ENCODE measurements at places on chromosomes 2 and 18.

- no peaks in the 10 kb centered on the region for H3K4me1 ChIP-seq
- no peaks in the 10 kb centered on the region for H3K36me3 ChIP-seq
- no peak for DNase-seq
- no peak overlapping the region for H3K27ac ChIP-seq
Measured at GRCh38 chr18:61203151-61203550, 130.1 kb upstream of the CDH20 start.

DNA sequence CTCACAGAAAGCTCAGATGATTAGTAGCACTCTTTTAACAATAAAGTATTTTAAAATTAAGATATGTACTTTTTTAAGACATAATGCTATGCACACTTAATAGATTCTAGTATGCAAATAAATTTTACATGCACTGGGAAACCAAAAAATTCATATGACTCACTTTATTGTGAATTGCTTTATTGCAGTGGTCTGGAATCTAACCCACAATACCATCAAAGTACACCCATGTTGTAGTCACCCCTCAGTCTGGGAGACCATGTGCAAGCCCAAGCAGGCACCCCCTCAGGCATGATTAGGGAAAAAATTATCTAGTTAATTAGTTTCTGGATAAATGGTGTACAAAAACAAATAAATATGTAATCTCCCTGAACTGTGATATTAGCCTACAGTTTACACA, 649.0 kb upstream of the HS6ST1 start:
- no peaks in the 10 kb centered on the region for H3K36me3 ChIP-seq
- H3K4me1 ChIP-seq: no peaks in the 10 kb centered on the region
- no peak overlapping the region for H3K4me3 ChIP-seq
- H3K27ac ChIP-seq: no peak overlapping the region
- DNase-seq: no peak

DNA sequence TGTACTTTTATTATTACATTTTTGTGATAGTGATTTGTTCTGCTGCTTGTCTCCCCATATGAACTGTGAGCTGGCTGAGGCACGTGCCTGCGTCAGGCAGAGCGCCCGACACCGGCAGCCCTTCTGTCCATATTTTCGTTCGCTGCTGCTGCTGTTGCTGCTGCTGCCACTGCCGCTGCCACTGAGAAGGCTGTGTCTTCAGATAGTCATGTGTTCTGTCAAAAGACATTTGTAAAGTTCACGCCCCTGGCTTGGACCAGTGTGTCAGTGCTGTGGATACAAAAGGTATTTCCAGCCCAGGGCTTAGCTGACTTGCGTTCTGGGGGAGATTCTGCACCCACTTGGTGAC, 47.0 kb downstream of the TWIST2 start:
- no peak overlapping the region for H3K27ac ChIP-seq
- no peaks in the 10 kb centered on the region for H3K36me3 ChIP-seq
- peaks cover 4% of the 10 kb centered on the region for H3K27me3 ChIP-seq
- no peak overlapping the region for H3K4me3 ChIP-seq
- no peak for DNase-seq

GRCh38 chr2:146634230-146635097, 1210.4 kb upstream of the ACVR2A start:
- no peaks in the 10 kb centered on the region for H3K36me3 ChIP-seq
- H3K27me3 ChIP-seq: no peaks in the 10 kb centered on the region
- DNase-seq: no peak
- no peaks in the 10 kb centered on the region for H3K4me1 ChIP-seq
- H3K27ac ChIP-seq: no peak overlapping the region

DNA sequence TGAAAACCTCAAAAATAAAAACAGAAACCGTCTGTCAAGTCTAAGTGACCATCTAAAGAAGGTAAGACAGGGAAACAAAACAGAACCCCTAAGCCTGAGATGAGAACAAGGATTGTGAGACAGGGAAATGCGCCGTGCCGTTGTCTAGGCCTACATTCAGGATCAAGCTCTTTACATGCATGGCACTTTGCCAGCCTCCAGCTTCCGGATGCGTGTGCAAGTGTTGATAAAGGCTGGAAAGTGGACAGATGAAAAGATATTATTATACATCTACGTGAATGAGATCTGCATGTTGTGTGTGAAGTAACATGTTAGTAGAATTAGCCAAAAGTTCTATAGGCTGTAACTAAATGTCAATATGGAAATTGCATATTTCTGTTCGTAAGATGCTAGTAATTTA, 28.6 kb upstream of the TMEM87B start:
- no peak overlapping the region for H3K27ac ChIP-seq
- no peaks in the 10 kb centered on the region for H3K27me3 ChIP-seq
- peaks cover 3% of the 10 kb centered on the region for H3K4me1 ChIP-seq

DNA sequence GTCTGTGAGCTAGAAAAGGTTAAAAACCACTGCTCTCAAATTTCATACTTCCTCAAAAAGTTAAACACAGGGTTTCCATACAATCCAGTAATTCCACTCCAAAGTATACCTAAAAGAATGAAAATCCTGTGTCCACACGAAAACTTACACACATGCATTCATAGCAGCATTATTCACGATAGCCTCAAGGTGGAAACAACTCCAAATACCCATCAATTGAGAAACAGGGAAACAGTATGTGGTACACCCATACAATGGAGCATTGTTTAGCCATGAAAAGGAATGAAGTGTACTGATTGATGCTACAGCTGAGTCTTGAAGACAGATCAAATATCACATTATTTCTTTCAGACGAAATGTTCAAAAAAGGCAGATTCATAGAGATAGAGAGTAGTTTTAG, 36.7 kb downstream of the UXS1 start:
- peaks cover 11% of the 10 kb centered on the region for H3K36me3 ChIP-seq
- H3K4me1 ChIP-seq: peaks cover 44% of the 10 kb centered on the region

GRCh38 chr2:115290478-115290877, 848.0 kb downstream of the DPP10 start:
- no peak for DNase-seq
- no peak overlapping the region for H3K4me3 ChIP-seq
- no peak overlapping the region for H3K27ac ChIP-seq

- no peak overlapping the region for H3K4me3 ChIP-seq
- no peak overlapping the region for H3K27ac ChIP-seq
- peaks cover 17% of the 10 kb centered on the region for H3K4me1 ChIP-seq
- no peaks in the 10 kb centered on the region for H3K27me3 ChIP-seq
Measured at GRCh38 chr2:199596549-199596948, 138.8 kb upstream of the SATB2 start.

DNA sequence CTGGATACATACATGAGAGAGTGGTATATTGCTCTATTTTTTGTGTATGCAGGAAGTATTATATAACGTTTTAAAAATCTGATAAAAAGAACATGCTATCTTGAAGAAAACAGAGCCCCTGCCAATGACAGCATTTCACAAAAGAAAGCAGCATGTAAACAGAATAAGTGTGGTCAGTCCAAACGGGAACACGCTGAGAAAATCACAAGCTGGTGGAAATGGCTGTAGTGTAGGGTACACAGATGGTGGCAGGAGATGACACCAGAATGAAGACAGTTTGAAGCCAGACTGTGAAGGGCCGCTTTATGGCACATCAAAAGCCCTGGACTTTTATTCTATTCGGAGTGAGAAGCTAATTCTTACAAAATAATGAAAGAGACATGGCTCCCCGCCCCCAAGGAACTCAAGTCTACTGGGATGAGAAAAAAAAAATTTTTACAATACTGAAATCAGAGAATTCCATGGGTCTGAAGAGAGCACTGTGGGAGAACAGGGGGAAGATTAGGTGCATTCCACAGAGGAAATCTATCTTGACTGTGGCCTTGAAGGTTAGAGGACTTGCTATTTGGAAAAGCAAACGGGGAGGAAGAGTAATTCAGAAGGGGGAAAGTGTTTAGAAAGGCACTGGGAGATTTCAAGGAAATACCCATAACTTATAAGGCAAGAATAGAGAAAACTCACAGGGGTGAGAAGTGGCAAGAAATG, 217.7 kb upstream of the SMAD7 start:
- peak; percentile 67 for DNase-seq
- peaks cover 6% of the 10 kb centered on the region for H3K36me3 ChIP-seq
- H3K27ac ChIP-seq: no peak overlapping the region
- H3K27me3 ChIP-seq: no peaks in the 10 kb centered on the region

DNA sequence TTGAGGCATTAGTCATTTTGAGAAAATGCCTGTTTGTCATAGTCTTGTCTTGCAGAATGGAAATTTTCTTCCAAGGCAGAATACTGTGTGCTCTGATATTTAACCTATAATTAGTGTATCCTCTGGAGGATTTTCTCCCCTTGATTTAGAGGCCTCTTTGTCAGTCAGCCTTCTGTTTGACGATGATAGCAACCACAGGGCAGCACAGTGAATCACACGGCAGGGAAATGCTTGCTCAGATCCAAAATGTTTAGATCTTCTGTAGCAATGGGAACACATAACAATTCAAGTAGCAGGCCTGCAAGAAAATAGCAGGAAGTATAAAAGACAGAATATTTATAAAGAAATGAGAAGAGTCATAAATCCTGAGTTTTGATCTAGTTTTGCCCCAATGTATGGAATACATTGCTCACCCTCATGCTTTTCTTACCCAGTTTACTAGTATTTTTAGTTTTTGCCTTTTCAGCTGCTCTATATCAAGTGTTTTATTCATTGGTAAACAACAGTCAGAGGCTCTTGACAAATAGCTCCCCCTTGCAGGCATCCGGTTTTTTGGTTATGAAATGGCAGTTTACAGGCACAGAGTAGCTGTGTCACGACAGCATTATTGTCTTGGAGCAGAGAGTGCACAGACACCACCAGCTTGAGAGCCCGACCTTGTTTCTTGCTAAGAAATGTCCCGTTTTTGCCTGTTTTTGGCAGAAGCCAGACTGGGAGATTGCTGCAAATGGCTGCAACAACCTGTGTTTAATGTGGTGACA, 185.1 kb downstream of the MYO3B start:
- peak overlapping the region; percentile 75 for H3K27ac ChIP-seq
- H3K36me3 ChIP-seq: no peaks in the 10 kb centered on the region
- H3K27me3 ChIP-seq: no peaks in the 10 kb centered on the region
- H3K4me3 ChIP-seq: no peak overlapping the region

GRCh38 chr2:156456616-156457015, 20.4 kb downstream of the GPD2 start:
- no peak overlapping the region for H3K27ac ChIP-seq
- DNase-seq: no peak
- no peaks in the 10 kb centered on the region for H3K27me3 ChIP-seq
- H3K4me3 ChIP-seq: no peak overlapping the region
- H3K36me3 ChIP-seq: no peaks in the 10 kb centered on the region

DNA sequence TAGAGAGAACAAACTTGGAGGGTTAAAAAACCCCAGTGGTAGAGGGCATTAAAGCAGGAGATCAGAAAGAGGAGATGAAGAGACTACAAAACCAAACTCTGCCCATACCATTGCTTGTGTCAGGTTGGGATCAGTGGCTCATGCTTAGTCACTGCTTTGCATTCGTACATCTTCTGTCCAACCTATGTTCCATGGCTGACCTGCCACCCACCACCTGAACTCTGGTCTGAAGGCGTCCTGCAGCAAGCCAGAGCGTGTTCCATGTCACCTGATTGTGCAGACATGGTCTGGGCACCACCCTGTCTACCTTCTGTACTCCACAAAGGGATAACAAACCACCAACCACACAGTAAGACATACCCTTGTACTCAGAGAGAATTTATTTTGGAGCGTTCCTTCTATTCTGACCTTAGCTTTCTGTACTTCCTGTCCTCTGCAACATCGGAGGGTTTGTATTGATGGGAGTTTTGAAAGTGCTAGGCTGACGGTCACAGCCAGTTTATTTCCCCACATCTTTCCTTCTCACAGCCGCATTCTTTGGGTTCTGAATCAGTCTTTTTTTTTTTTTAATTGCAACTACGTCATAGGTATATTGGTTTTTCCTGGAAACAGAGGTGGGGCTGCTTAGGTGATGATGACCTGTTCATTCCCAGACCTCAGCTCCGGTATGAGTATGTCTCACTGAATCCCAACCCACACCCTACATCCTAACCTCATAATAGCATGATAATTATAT, 88.3 kb downstream of the SOWAHC start:
- peaks cover 4% of the 10 kb centered on the region for H3K27me3 ChIP-seq
- no peak for DNase-seq
- H3K36me3 ChIP-seq: no peaks in the 10 kb centered on the region

DNA sequence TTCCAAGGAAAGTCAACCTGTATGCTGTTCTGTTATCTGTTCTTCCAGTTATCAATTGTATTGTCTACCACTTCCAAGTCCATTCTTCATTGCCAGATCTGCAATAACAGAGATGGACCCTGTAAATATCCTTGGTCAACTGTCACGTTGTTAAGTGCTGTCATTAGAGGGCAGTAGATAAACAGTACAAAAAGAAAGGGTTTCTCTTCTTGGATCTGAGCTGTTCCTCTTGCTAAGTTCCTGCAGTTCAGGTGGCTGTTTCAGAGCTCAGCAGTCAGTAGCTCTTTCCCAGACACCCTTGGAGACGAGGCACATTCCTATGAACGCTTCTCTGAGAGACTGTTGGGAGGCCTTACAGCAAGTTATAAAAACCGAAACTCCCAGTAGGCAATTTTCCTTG, 957.1 kb upstream of the CHAC2 start:
- H3K27me3 ChIP-seq: no peaks in the 10 kb centered on the region
- H3K27ac ChIP-seq: no peak overlapping the region
- no peak overlapping the region for H3K4me3 ChIP-seq

- H3K27ac ChIP-seq: no peak overlapping the region
- DNase-seq: no peak
- no peak overlapping the region for H3K4me3 ChIP-seq
- no peaks in the 10 kb centered on the region for H3K36me3 ChIP-seq
- H3K4me1 ChIP-seq: no peaks in the 10 kb centered on the region
- no peaks in the 10 kb centered on the region for H3K27me3 ChIP-seq
Measured at GRCh38 chr18:74388227-74388626, 68.9 kb downstream of the DIPK1C start.

- no peaks in the 10 kb centered on the region for H3K27me3 ChIP-seq
- peaks cover 6% of the 10 kb centered on the region for H3K4me1 ChIP-seq
- no peak overlapping the region for H3K27ac ChIP-seq
- DNase-seq: no peak
Measured at GRCh38 chr2:107136733-107137132, 250.8 kb upstream of the ST6GAL2 start.

DNA sequence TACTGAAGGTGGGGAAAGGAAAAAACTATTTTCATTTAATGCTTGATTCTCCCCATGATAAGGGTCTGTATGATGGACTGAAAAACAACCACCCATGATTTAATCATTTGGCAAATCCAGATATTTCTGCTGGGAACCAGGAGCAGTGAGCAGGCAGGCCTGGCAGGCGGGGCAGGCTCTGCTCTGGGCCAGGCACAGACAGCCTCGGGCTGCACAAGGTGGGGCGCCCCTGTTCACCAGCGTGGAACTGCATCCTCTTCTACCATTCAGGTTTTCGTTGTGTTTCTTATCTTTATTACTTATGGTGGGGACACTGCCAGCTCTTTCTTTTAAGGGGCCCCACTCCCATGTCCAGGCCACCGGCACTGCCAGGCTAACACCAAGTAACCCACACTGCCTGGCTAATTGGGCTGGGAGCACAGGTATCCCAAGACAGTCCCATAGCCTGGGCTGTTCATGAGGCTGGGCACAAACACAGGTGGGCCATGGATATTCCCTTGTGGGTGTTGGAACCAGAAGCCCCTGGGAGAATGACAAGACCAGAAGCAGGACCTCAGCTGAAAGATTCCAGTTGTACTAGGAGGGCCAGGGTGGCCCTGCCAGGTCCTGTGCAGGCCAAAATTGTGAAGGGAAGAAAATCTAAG, 57.1 kb upstream of the RALBP1 start:
- H3K36me3 ChIP-seq: no peaks in the 10 kb centered on the region
- H3K4me3 ChIP-seq: no peak overlapping the region
- no peak overlapping the region for H3K27ac ChIP-seq
- no peak for DNase-seq

Data from common myeloid progenitor, CD34-positive (primary cell).